Dermis blood vessel endothelial cell (primary cell): ENCODE measurements at places on chromosomes 7 and 10. TPM values are rescaled to one million over a fixed set of nuclear protein-coding genes. Genes with fewer than 3 reads are reported as not detected.

SLC13A1 gene
- not detected in 2 replicates for total RNA-seq

PKD1L1 gene
- 2.9 and 21.4 TPM in 2 replicates for total RNA-seq

POLD2 gene
- total RNA-seq = 44.4 and 89.1 TPM in 2 replicates

FRAT1 gene
- total RNA-seq = 5.4 and 6.6 TPM in 2 replicates

AOAH gene
- total RNA-seq = 0.09 TPM in 1 of 2 replicates, not detected in the other

CYP2E1 gene
- 0.17 and 0.23 TPM in 2 replicates for total RNA-seq

HOXA5 gene
- total RNA-seq = 5.6 and 6.1 TPM in 2 replicates

RARRES2 gene
- 0.65 and 1.9 TPM in 2 replicates for total RNA-seq

IL15RA gene
- 13.9 and 15.7 TPM in 2 replicates for total RNA-seq

OR2A5 gene
- total RNA-seq = not detected in 2 replicates
